ENCODE measurements at places on chromosomes 1 and 21.

- DNase-seq: no peak
Observed at GRCh38 chr1:159985473-159985872, 31.4 kb upstream of the SLAMF9 start.

- no peak for DNase-seq
Observed at GRCh38 chr1:201937624-201938213, 8.6 kb downstream of the LMOD1 start.

DNA sequence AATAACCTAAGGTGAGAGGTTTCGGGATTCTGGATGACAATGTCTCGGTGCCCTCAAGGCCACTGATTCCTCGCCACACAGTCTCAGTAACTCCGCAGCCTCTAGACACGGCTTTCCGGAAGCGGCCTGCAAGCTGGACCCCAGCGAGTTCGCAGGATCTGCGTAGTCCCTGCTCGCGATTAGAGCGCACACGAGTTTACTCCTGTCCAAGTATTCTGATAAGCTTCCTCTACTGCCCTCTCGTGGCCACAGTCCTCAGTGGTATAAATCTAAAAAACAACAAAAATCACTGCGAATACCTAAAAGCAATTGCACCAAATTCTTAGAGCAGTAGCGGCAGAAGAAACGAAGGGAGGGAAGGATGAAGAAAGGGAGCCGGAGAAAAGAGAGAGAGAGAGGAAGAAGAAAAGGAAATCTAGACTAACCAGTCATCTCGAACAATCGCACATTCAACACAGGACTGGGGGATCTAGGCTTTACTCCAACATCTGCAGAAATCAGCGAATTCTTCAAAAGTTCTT lies 1.1 kb upstream of the PLXNA2 start:
- DNase-seq: peak; percentile 70

DNA sequence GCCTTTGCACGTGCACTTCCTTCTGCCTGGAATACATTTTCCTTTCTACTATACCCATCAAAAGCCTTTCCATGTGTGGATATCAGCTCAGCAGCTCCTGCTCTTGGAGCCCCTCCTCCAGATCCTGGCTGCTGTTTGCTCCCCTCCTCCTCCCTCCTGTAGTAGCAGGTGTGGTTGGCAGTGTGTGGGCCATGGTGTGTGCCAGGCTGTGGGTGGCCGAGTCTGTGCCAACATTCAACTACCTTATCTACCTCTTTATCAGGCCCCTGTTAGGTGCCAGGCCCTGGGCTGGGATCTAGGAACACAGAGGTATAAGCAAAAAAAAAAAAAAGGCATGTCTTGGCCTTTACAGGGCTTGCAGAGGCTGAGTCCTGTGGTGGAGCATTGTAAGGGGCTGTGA lies 180.6 kb upstream of the JUN start:
- DNase-seq: no peak
